ENCODE measurements at places on chromosomes 7 and 10. TPM values are rescaled to one million over a fixed set of nuclear protein-coding genes. Genes with fewer than 3 reads are reported as not detected.

DNA sequence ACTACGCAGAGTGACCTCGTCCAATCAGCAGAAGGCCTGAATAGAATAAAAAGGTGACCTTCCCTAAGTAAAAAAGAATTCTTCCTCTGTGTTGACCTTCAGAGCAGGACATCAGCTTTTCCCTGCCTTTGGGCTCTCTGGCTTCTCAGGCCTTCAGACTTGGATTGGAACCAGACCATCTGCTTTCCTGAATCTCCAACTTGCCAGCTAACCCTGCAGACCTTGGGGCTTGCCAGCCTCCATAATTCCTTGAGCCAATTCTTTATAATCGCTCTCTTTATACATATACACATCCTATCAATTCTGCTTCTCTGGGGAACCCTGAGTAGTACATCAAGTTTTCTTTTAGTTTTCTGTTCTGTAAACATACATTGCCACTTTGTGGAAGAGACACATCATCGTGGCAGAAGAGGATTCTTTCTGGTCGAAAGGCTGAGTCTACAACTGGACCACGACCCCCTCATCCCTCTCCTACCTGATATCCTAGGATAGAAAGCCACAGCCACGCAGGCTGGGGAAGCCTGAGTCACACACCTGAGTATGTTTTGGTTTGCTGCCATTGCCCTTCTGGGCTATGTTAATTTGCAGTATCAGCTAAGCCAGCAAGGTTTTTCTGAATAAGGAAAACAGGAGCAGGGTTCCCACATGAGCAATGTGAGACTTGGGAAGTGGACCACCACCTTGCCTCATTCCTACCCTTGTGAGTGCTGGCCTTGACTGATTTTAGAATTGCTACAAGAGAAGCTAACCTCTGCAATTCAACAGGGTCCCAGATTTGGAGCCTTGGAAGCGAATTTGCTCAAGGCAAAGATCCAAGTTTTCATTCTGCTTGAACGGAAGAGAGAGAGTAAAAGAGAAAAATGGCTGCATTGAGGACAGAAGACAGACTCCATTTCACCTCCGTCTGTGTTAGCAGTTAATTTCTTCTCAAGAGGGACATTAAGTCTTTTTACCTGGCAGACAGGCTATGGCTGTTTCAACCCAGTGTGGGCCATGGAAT, 445.2 kb upstream of the FZD8 start:
- H3K4me1 ChIP-seq: no peaks in the 10 kb centered on the region
- H3K27me3 ChIP-seq: no peaks in the 10 kb centered on the region
- no peak for DNase-seq
- no peak overlapping the region for H3K4me3 ChIP-seq
- H3K27ac ChIP-seq: no peak overlapping the region
- H3K36me3 ChIP-seq: no peaks in the 10 kb centered on the region

DNA sequence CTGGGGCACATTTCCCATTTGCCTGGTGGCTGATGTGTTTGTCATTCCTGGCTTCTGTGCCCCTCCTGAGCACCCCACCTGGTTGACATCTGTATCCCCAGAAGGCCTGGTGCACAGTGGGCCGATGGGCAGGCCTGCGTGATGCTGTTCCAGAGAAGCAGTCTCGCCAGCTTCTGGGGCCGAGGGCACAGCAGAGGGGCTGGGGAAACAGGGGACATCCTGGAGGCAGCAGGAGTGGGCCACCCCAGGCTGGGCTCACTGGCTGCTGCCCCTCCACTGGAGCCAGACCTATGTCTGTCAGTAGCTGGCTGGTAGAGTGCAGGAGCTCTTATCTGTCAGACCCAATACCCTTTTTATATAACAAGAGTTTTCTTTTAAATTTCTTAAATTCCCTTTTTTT, 896 bp upstream of the MYL7 start:
- H3K4me1 ChIP-seq: peaks cover 22% of the 10 kb centered on the region
- DNase-seq: no peak
- H3K27ac ChIP-seq: no peak overlapping the region
- no peaks in the 10 kb centered on the region for H3K36me3 ChIP-seq

- peak overlapping the region; percentile 59 for H3K27ac ChIP-seq
- no peaks in the 10 kb centered on the region for H3K36me3 ChIP-seq
- H3K4me3 ChIP-seq: no peak overlapping the region
- H3K4me1 ChIP-seq: peaks cover 12% of the 10 kb centered on the region
Observed at GRCh38 chr7:103009466-103010185, 65.0 kb downstream of the FBXL13 start.

The HTR7 gene
- total RNA-seq: 0.14 TPM

The GIMAP5 gene
- 39.3 TPM for total RNA-seq
